NCI-H187 (cell line): ENCODE measurements at places on chromosomes 16 and 17.
A peak's percentile ranks its signal among the peaks of the same experiment; 100 is the strongest.

GRCh38 chr16:48232493-48233040 lies 11.5 kb upstream of the LONP2 start:
- DNase-seq = no peak

GRCh38 chr16:29025218-29025617 lies 40.4 kb downstream of the LAT start:
- no peak for DNase-seq

DNA sequence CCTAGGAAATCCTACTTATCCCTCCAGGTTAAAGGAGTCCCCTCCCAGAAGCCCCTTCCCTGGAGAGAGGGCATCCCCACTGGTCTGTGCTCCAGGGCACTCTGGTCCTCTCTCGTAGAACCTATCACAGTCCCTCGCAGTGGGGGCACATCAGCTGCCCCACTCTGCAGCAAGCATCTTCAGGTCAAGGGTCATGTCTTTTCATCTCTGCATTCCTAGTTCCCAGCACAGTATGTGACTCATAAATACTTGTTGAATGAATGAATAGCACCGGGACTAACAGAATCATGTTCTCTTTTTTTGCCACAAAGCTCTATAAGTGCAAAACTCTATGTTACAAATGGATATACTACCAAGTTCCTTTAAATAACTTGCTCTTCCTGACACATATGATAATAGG lies 36.0 kb downstream of the RNF157 start:
- no peak for DNase-seq

DNA sequence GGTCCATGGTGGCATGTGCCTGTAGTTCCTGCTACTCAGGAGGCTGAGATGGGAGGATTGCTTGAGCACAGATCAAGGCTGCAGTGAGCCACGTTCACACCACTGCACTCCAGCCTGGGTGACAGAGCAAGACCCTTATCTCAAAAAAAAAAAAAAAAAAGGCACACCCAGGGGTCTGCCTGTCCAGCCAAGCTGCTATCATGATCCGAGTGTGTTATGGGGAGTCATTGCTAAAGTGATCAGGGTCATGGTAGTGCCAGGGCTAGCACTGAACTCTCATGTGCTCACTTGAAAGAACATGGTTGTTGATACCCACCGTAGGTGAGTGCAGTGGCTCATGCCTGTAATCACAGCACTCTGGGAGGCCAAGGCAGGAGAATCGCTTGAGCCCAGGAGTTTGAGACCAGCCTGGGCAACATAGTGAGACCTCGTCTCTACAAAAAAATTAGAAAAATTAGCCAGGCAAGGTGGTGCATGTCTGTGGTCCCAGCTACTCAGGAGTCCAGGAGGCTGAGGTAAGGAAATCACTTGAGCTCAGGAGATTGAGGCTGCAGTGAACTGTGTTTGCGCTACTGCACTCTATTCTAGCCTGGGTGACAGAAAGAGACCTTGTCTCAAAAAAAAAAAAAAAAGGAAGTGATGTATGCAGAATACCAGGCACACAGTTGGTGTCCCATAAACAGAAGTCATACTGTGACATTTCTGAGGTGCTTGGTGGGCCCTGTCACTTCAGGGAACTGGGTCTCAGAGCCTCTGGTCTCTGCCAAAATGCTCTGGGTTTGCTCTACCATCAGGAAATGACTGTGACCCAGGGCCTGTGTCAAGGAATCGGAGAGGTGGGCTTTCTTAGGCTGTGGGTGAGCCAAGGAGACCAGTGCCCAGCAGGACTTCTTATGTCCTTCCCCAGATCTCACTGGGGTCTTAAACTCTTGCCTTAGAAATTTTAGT lies 2.2 kb downstream of the PRM1 start:
- no peak for DNase-seq

- peak; percentile 25 for DNase-seq
Observed at GRCh38 chr17:47789611-47790561, 31.7 kb downstream of the OSBPL7 start.

GRCh38 chr17:17416007-17416399 lies 60.8 kb upstream of the MED9 start:
- DNase-seq = no peak

DNA sequence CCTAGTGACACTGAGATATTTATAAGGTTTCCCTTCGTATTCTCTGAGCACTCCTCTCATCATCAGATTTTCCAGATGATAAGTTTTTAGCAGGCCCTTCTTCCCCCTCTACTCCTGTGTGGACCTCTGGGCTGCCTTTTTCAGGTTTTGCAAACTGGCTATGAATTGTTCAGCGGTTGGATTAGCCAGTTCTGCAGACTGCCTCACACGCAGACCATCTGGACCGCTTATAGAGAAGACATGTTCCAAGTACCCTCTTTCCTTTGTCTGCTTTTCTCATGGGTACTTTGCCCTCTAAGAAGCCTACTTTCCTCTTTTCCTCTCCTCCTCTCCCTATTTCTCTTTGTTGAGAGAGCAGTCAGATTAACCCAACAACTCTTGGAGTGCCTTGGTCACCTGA lies 111.6 kb downstream of the GRIN2A start:
- DNase-seq = no peak

GRCh38 chr16:15571557-15571956 lies 71.4 kb downstream of the MARF1 start:
- no peak for DNase-seq

- DNase-seq = no peak
Observed at GRCh38 chr17:10772425-10773380, 31.2 kb downstream of the TMEM238L start.

GRCh38 chr17:59825533-59826322 lies 67.0 kb downstream of the TUBD1 start:
- no peak for DNase-seq

DNA sequence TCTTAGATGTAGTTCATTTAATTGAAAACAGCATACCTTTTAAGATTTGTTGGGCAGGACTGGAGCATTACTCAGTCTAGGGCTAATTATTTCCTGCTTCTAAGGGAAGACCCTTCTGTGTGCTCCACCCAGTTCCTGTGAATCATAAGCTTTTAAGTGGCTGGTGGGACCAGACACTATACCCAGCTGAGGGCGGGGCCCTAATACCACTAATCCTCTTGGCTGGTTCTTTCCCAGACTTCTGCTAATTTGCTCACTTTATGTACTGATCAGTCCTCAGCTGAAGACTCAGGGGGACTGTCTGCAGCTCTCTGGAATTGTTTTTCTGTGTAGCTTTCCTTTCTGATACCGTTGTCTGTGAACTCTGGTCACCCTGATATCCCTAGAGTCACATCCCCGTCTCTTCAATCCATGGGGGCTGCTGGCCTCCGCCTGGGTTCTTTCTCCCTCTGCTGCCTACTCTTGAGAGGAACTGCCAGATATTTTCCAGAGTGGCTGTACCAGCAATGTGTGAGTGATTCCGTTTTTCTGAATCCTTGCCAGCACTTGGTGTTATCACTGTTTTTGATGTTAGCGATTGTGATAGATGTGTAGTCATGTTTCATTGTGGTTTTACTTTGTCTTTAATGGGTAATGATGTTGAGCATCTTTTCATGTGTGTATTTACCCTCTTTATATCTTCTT lies 35.1 kb downstream of the MFSD11 start:
- no peak for DNase-seq

- no peak for DNase-seq
Observed at GRCh38 chr16:46947900-46948547, 25.4 kb downstream of the DNAJA2 start.

DNA sequence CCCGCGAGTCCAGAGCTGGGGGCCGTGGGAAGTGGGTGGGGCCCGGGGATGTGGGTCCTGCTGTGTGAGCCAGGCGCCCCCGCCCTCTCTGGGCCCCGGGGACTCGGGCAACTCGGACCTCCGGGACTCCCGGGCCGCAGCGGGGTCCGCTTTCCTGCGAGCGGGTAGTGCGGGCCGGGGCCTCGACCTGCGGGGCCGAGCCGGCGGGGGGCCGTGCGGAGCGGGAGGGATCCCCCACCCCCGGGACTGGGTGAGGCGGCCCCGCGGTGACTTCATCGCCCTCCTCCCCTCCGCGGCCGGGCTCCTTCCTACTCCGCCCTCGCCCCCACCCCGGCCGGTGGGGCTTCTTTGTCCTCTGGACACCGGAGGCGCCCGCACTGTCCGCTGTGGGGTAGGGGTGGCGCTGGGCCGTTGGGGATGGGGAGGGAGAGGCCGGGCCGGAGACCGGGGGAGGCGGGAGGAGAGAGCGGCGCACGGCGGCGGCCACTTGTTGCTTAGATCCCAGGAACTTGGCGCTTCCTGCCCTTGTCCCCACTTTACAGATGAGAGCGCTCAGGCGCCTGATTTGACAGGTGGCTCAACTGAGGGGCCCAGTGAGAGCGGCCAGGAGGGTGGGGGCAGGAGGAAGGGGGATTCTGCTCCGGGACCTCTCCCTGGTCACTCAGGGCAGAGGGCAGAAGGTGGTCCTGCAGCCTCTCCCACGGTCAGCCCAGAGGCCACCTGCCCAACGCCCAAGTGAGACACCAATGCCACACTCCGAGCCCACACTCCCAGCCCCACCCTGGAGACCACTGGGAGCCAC lies 874 bp downstream of the CMTM3 start:
- no peak for DNase-seq

DNA sequence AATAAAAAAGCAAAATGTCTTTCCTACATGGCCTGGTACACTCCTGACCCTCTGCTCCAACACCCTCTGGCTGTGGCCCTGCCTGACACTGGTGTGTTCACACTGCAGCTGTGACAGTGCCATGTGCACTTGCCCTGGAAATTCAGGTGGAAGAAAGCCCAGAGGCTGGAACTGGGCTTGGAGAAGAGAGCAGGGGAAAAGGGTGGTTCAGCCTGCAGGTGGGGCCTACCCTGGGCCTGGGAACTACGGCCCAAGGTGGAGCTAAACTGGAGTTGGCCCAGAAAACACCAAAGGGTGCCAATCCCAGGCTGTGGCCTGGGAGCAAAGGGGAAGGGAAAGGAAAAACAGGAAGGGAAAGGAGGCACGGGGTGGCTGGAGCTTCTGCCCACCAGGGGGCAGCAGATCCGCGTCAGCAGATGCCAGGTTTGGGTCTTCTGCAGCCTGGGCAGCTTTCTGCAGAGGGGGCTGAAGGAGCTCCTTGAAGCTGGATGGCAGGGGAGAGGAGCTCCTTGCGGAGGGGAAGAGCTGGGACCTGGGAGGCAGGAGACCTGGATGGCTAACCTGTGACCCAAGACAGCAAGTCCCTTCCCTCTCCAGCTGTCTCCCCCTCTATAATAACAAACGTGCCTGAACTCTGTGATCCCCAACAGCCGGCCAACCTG lies 15.4 kb upstream of the CTCF start:
- DNase-seq = no peak

- DNase-seq = no peak
Observed at GRCh38 chr17:41301204-41301790, 1.4 kb downstream of the KRTAP29-1 start.

GRCh38 chr17:32287804-32288511 lies 22.3 kb downstream of the RHBDL3 start:
- no peak for DNase-seq

DNA sequence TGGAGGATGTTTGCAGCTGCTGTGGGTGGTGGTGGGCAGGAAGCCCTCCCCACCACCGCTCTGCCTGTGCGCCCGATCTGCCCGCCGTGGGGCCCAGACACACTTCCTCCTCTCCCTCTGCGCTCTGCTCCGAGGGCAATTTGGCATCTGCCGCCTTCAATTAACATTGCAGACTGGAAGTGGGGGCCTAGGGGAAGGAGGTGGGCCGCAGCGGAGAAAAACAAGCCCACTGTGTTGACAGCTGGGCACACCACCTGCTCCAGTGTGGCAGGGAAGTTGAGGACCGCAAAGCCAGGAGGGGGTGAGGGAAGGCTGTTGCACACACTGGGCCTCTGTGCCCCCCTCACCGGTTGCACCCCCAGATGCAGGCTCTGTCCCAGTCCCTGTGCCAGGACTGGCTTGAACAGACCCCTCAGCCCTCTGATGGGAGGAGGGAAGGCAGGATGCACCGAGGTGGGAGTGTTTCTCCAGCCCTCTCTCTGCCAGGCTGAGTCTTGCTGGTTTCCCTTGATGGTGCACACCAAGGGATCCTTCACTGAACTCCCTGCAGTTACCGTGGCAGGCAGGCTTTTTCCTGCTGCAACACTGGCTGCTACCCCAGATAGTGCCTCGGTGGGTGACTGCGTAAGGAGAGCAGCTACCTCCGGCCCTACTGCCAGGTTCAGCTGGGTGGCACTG lies 72.8 kb upstream of the MED9 start:
- DNase-seq = no peak

GRCh38 chr16:1981398-1981836 lies at the start of gene NOXO1:
Gene NOXO1, minus strand, starts transcription at chr16:1981469. Its CDS starts 290 bp downstream, at chr16:1981179.
- no peak for DNase-seq

DNA sequence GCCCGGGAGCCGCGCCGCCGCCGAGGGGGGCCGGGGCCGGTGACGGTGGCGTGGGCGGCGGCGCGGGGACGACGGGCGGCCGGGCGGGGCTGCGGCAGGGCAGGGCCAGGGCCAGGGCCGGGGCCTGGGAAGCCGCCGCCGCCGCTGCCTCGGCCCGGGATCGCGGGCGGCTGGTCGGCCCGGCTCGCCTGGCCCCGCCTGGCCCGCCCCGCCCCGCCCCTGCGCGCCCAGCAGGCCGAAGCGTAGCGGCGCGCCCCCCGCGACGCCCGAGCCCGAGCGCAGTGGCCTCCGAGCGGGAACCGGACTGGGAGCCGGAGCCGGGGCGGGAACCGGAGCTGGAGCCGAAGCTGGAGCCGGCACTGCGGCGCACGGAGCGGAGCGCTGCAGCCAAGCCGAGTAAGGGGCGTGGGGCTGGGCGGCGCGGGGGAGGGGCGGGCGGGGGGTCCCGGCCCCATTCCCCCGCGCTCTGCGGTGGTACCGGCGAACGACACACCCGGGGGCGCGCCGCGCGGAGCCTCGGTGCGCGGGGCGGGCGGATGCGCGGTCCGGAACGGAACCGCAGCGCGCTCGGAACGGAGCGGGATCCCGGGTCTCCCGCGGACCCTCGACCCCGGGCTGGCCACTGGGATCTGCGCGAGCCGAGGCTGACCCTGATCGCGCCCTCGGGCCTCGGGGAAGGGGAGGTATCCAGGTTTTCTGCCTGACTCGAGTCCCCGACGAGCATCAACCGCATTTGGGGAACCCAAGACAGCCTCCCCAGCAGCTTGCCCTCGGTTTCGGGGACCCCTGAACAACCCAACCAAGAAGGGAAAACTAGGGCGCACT lies at the start of gene BEAN1:
BEAN1 (plus strand) TSS at position 260 of the 825 bp plus-strand sequence. CDS start 10,382 bp downstream, outside the sequence.
- DNase-seq = no peak

- DNase-seq = no peak
Observed at GRCh38 chr16:27287887-27288286, 19.3 kb upstream of the NSMCE1 start.

DNA sequence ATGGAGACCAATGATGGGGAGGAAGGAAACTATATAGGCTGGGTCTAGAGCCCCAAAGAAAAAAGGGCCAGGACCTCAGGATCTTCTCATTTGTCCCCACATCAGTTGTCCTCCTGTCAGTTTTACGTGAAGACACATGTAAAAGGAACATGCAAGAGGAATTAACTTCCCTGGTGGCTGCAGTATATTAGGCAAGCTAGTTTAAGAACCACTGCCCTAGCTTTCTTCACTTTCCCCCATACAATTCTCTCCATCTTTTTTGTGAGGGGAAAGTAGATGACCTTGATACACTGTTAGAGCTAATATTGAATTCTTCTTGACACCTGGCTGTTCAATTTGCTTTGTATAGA lies 2.3 kb downstream of the MAP3K3 start:
- no peak for DNase-seq

- DNase-seq = no peak
Observed at GRCh38 chr17:78104540-78104941, 24.0 kb downstream of the TMC6 start.

- DNase-seq = no peak
Observed at GRCh38 chr16:12094537-12095265, 118.2 kb downstream of the SNX29 start.
